Stimulated activated CD4-positive, alpha-beta T cell treated with anti-CD3 and anti-CD28 coated beads, TNF-alpha, amount 100 ng/mL, for 4 hours (primary cell): ENCODE measurements at places on chromosomes 3 and 15.

- no peak for DNase-seq
Observed at GRCh38 chr3:71240034-71240433, 343.5 kb downstream of the FOXP1 start.

DNA sequence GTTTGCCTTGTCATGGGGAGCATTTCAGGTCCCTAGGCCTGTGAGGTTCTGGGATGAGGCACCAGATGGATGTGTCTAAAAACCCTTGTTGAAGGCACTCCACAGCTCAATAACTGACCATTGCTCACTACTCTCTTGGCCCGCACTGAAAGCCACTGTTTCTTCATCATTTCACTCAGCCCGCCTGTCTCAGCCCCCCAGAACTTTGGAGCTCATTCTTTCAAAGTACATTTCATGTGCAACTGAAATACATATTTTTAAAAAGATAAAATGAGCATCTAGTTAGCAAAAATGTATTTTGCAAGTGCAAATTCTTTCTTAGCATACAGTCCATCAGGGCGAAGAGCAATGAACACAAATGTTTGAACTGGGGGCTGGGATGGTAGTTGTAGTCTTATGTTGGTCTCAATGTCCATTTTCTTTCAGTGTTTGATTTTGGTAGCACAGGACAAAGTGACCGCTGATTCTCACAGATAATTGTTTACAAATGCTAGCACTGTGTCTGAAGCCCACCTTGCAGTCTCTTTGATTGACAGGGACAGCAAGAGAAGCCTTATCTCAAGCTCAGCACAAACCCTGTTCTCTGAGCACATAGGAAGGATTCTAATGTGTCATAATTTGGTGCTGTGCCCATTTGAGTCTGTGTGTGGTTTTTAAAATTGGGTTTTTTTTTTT is 19.6 kb downstream of the HEMK1 start:
- DNase-seq: no peak

DNA sequence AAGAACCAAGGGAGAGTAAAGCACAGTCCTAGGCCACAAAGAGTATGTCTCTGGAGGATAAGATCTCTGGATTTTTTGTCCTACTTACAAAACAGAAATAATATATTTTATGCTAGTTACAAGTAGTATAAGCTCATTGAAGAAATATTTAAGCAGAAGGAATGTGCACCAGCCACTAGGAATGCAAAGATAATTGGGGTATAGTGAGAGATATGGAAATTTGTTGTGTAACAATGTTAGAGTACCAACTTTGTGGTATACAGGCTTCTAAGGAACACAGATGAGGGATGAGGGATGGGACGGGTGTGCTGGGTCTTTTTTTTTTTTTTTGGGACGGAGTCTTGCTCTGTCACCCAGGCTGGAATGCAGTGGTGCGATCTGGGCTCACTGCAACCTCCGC is 26.5 kb downstream of the AKAP13 start:
- DNase-seq: no peak

DNA sequence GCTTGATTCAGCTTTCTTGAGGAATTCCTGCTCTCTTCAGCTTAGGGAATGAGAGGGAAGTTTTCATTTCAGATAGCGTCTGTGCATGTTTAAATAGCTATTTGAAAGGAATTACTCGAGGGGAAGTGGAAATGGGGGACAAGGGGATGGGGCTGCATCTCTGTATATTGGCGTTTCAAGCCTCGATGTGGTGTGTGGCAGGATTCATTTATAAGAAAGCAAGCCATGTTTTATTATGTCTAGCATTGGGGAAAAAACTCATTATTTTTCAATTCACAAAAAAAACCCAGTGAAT is 1.0 kb downstream of the ATP2C1 start:
- DNase-seq: no peak

DNA sequence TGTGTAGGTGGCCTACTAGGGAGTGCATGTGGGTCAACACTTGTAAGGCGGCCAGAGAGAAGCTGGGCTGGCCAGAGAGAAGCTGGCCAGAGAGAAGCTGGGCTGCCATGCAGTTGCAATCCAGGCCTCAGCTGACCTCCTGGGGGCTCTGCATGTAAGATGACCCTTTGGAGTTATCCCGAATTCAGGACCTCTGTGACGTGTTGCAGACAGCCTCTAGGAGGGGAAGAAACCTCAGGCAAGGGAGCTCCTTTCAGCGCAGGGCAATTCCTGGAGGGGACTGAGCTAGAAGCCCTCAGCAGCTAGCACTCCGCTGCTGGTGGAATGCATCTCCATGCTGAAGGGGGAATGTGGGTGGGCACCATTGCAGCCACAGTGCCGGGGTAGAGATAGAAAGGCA is 15.8 kb upstream of the KBTBD12 start:
- no peak for DNase-seq

DNA sequence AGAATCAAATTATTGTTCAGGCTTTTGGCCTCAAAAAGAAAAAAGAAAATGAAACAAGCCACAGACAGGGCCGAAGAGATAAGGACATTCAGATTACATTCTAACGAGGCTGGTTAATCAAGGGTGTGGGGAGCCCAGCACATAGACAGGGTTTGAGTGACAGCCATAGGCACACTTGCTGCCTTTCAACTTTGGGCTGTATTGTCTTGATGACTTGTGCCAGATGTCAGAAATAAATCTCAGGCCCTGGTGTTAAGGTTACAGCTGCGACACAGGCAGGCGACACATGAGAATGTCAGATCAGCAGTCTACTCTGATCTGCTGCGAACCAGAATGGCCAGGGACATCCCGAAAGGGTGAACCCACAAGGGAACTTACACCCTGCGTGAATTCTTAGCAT is 231.2 kb upstream of the ARRDC4 start:
- no peak for DNase-seq

DNA sequence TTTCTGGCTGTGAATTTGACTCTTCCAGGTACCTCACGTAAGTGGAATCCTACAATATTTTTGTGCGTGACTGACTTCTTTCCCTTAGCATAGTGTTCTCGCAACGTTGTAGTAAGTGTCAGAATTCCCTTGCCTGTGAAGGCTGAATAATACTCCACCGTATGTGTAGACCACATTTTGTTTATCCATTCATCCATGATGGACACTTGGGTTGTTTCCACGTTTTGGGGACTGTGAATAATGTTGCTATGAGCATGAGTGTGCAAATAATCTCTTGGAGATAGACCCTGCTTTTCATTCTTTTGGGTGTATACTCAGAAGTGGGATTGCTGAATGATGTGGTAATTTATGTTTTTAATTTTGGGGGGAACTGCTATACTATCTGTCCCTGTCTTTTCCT is 82.2 kb downstream of the APBA2 start:
- DNase-seq: no peak

GRCh38 chr15:60494108-60494507 is 15.2 kb upstream of the ICE2 start:
- DNase-seq: no peak

DNA sequence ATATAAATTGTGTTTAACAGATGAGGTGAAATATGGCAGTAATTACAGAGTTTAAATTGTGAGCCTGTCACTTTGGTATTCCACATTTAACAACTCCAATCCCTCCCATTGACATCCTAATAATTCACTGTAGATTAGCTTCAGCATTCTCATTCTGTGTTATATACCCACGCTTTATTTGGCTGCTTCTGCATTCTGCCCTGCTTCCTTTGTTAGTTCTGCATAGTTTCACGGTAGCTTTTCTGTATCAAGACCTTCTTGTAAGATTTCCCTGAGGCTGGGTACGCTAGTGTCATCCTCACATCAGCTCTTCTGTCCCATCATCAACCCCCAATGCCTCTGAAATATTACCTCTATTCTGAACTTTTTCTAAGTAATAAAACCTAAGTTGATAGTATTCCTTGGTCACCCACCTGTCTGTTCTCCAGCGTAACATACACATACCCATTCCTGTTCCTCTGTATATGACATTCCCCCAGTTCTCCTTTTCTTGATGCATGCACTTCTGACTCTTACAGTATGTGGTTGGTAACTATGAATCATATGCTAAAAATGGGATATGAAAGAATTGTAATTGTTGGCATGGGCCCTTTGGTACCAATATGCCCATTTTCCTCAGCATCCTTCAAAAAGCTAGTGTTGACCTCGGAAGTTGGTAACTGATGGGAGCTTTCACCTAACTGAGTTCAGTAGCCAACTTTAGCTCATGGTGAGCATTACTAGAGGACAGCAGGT is 171.2 kb downstream of the KLHL25 start:
- DNase-seq: no peak
